NCI-H82 (cell line): ENCODE measurements at places on chromosomes 11 and 22.

DNA sequence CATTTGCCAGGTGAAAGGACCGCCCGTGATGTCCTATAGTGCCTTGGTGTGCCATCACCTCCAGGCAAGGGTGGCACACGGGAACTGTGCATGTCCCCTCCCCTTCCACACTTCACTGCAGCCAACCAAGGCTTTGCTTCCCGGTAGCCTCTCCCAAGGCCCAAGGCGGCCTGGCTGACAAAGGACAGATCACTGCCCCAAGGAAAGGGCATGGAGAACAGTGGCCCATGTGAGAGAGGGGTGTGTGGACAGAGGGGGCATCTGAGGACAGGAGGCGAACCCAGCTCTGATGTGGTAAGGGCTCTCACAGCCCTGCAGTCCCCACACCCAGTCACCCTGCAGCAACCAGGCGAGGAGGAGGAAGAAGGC is 50.4 kb downstream of the RPUSD4 start:
- DNase-seq = no peak

DNA sequence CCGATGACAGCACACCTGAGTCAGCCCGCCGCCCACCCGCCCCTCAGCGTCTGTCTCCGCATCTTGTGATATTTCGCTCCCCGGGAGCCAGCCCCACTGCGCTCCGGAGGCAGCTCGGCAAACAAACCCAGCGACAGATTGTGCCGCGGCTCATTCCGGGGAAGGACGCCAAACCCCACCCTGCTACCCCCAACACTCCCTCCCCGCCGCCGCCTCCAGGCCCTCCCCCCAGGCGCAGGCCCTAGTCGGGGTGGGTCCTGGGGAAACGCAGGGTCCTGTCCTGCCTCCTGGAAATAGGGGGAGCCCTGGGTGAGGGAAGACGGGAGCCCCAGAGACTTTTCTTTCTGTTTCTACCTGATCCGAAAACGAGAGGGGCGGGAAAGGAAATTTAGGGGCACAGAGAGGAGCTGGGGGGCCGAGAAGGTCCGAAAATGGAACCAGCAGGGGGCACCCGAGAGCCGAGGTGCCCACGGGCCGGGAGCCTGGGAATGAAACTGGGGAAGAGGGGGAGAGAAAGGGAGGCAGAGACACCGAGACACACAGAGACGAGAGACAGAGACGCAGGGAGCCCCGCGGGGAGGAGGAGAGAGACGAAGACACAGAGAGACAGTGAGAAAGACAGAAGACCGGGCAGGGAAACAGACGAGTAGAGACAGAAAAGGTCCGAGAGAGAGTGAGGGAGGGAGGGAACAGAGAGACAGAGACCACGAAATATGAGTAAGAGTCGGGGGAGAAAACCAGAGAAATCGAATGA is 1.7 kb upstream of the RTN4RL2 start:
- peak; percentile 90 for DNase-seq

DNA sequence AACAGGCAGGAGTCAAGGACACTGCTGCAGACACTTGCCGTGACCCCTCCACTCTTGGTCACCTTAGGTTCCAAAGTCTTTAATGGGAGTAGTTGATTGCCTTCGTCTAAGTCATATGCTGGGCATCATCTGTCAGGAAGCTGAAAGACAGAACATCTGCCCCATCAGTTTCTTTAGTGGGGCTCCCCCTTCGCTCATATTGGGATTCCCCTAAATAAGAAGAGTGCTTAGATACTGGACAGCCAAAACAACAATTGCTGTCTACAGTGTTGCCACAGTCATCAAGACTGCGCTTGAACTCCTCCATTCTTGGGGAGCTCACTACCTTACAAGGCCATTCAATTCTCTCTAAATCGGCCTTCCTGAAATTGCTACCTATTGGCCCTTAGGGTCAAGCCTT is 58.5 kb downstream of the UBASH3B start:
- DNase-seq = no peak

- DNase-seq = no peak
These were observed 7.8 kb downstream of the TAF1D start for GRCh38 chr11:93733474-93733873.

DNA sequence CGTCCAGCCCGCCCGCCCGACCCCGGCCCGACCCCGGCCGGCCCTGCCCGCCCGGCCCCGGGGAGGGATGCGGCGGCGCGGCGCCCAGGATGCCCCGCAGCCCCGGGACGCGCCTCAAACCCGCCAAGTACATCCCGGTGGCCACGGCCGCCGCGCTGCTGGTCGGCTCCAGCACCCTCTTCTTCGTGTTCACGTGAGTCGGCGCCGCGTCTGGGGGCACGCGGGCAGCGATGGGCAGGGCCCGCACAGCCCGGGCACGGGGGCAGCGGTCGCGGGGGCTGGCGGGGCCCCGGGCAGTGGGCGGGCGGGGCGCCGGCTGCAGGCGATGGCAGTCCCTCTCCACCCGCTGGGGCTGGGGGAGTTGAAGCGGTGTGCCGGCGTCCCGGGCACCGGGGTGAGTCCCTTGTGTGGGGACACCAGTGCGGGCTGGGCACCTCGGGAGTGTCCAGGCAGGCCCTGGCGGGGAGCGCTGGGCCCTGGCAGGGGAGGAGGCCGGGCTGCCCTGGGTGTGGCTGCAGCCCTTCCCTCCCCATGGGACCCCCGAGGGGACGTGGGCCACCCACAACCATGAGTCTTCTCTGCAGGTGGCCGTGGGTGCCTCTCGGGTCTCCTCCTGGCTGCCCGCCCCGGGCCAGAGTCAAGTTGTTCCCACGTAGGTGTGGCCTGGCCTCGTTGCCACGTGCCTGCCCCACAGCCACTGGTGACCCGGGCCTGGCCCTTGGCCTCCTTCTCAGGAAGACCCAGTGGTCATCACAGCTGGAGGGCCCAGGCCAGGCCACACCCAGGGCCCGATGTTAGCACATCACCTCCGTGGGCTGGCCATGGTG is 468 bp downstream of the ZDHHC8 start:
- DNase-seq = no peak

DNA sequence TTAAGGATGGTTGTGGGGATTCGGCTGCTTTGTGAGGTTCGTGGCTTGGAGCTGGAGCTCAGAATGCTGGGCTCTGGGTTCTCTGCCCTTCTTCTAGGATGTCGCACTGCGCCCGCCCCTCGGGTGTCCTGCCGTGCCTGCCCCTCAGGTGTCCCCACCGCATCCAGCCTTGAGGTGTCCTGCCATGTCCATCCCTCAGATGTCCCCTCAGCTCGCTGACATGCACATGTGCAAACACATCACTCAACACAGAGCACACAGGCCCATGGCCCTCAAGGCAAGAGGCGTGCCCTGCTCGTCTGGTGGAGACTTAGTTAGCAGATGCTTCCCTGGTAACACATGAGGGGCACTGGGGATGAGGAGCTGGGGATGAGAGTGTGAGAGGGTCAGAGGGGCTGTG is 359.3 kb downstream of the TBC1D22A start:
- no peak for DNase-seq

- no peak for DNase-seq
These were observed 18.3 kb upstream of the PKNOX2 start for GRCh38 chr11:125146232-125146631.

- DNase-seq = no peak
These were observed 8.2 kb upstream of the TBC1D22A start for GRCh38 chr22:46754110-46754799.

- no peak for DNase-seq
These were observed 4.7 kb upstream of the KDELR3 start for GRCh38 chr22:38462960-38463784.

- DNase-seq = no peak
These were observed 16.9 kb downstream of the RNF185 start for GRCh38 chr22:31176923-31177322.

- DNase-seq = no peak
These were observed 14.5 kb downstream of the GUCD1 start for GRCh38 chr22:24540470-24540869.

DNA sequence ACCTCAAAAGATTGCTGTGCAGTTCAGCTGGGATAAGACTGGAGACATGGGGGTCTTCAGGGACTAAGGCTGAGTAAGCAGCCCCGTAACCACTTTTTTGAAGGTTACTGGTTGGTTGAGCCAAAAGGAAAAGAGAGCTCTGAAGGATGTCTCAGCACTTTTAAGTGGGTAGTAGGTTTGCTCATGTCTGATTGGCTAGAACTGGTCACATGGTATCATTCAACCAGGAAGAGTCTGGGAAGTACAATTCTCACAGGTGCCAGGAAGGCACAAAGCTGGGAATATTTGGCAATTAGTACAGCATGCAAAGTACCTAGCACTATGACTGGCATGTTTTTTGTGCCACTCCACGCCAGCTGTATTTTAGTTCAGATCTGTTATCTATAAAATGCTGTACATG is 58.1 kb downstream of the SNX19 start:
- DNase-seq = peak; percentile 3
